ENCODE measurements at places on chromosomes 11 and 22. TPM values are rescaled to one million over a fixed set of nuclear protein-coding genes. Genes with fewer than 3 reads are reported as not detected.
A peak's percentile ranks its signal among the peaks of the same experiment; 100 is the strongest.

DNA sequence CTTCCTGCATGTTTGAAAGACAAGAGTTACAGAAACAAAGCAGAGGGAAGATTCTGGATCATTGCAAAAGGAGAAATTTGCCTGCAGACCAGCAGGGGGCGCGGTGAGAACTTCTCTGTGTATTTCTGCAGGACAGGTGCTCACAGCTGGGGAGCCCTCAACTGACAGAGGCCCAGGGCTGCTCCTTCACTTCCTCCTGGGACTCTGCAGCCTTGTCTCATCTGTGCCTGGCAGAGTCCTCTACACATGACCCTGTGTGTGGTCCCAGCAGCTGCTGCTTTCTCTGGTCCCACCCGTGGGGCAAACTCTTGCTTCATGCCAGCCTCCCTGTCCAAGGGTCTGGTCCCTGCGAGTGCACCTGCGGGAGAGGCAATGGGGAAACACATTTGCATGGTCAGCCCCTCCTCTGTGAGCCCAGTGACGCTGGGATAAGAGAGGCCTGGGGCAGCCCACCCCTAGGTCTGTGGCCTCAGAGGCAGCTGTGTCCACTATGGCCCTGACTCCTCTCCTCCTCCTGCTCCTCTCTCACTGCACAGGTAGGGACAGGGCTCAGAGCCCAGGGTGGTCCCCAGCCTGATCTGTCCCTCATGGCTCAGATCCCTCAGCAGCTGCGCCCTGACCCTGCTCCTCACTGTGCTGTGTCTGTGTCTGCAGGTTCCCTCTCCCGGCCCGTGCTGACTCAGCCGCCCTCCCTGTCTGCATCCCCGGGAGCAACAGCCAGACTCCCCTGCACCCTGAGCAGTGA is 43.2 kb upstream of the VPREB1 start:
- no peak overlapping the region for H3K27ac ChIP-seq
- H3K36me3 ChIP-seq = no peaks in the 10 kb centered on the region
- peaks cover 57% of the 10 kb centered on the region for H3K27me3 ChIP-seq
- H3K4me3 ChIP-seq = no peak overlapping the region
- H3K4me1 ChIP-seq = no peaks in the 10 kb centered on the region

GRCh38 chr22:42202669-42203068 is 67.8 kb downstream of the TCF20 start:
- H3K27ac ChIP-seq = no peak overlapping the region
- H3K4me3 ChIP-seq = no peak overlapping the region
- DNase-seq = no peak
- peaks cover 19% of the 10 kb centered on the region for H3K36me3 ChIP-seq
- H3K4me1 ChIP-seq = peaks cover 11% of the 10 kb centered on the region

DNA sequence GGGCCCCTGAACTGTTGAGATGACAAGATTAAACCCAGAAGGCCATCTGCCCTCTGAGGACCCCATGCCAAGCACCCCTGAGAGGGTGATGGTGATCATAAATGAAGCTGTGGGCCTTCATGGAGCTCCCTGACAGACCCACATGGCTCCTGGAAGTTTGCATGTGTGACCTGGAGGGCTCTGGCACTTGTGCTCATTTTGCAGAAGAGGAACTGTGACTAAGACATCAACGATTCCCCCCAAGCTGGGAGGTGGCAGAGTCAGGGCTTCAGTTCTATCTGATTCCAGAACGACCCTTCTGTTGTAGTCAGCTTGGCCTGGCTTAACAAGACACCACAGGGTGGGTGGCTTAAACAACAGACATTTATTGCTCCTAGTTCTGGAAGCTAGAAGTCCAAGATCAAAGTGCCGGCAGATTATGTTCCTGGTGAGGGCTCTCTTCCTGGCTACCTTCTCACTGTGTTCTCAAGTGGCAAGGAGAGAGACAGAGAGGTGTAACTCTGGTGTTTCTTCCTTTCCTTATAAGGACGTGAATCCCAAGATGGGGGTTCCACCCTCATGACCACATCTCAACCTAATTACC is 46.4 kb upstream of the CD82 start:
- no peak overlapping the region for H3K4me3 ChIP-seq
- H3K36me3 ChIP-seq = no peaks in the 10 kb centered on the region
- peaks cover 11% of the 10 kb centered on the region for H3K4me1 ChIP-seq
- no peak overlapping the region for H3K27ac ChIP-seq
- peaks cover 29% of the 10 kb centered on the region for H3K27me3 ChIP-seq

- DNase-seq = no peak
- peaks cover 16% of the 10 kb centered on the region for H3K4me1 ChIP-seq
- no peak overlapping the region for H3K4me3 ChIP-seq
- H3K36me3 ChIP-seq = no peaks in the 10 kb centered on the region
- H3K27me3 ChIP-seq = no peaks in the 10 kb centered on the region
These were observed 109.7 kb downstream of the HIPK3 start for GRCh38 chr11:33366918-33367317.

- no peak overlapping the region for H3K27ac ChIP-seq
- H3K4me3 ChIP-seq = no peak overlapping the region
- H3K4me1 ChIP-seq = peaks cover 68% of the 10 kb centered on the region
- peaks cover 25% of the 10 kb centered on the region for H3K36me3 ChIP-seq
- no peak for DNase-seq
- H3K27me3 ChIP-seq = no peaks in the 10 kb centered on the region
These were observed 35.5 kb downstream of the LRP5 start for GRCh38 chr11:68347841-68348240.

DNA sequence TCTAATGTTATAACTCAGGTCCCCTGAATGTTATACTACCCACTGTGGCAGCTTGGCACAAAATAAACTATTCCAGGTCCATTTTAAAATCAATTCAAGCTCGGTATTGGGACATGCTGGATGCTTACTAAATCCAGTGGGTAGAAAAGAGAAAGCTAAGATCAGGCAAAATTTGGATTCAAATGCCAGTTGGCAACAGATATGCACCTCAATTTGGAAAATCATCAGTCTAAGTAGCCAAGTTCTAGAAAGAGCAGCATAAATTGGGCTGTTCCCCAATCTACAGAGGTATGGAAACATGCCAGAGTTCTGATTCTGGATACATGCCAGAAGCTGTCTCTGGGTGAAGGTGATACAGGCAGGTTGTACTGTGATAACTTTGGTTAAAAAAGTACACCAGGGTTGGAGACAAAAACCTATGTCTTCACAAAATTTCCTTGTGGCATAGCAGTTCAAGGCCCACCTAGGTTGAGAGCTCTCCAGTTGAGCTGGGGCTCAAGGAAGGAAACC is 427.8 kb downstream of the LRRC4C start:
- H3K4me1 ChIP-seq = no peaks in the 10 kb centered on the region
- H3K27me3 ChIP-seq = no peaks in the 10 kb centered on the region
- DNase-seq = no peak
- H3K27ac ChIP-seq = no peak overlapping the region
- H3K36me3 ChIP-seq = no peaks in the 10 kb centered on the region

GRCh38 chr22:24992946-24993345 is 40.4 kb downstream of the KIAA1671 start:
- no peaks in the 10 kb centered on the region for H3K27me3 ChIP-seq
- no peak overlapping the region for H3K4me3 ChIP-seq
- no peak for DNase-seq
- no peak overlapping the region for H3K27ac ChIP-seq
- peaks cover 2% of the 10 kb centered on the region for H3K36me3 ChIP-seq
- peaks cover 55% of the 10 kb centered on the region for H3K4me1 ChIP-seq

TESMIN gene
- 0.55 TPM for total RNA-seq

- H3K4me1 ChIP-seq = peaks cover 43% of the 10 kb centered on the region
- H3K27ac ChIP-seq = peak overlapping the region; percentile 31
- H3K36me3 ChIP-seq = peaks cover 5% of the 10 kb centered on the region
- DNase-seq = no peak
- no peak overlapping the region for H3K4me3 ChIP-seq
These were observed 77.7 kb downstream of the ME3 start for GRCh38 chr11:86594746-86595145.

LAMTOR1 gene
- total RNA-seq = 96.8 TPM

FGF19 gene
- 0.13 TPM for total RNA-seq

SCUBE1 gene
- total RNA-seq = 0.68 TPM

- no peaks in the 10 kb centered on the region for H3K36me3 ChIP-seq
- H3K4me1 ChIP-seq = peaks cover 25% of the 10 kb centered on the region
- no peaks in the 10 kb centered on the region for H3K27me3 ChIP-seq
These were observed 147.6 kb downstream of the FBXO7 start for GRCh38 chr22:32622004-32622743.

- DNase-seq = no peak
- no peak overlapping the region for H3K4me3 ChIP-seq
- H3K27ac ChIP-seq = no peak overlapping the region
- H3K27me3 ChIP-seq = no peaks in the 10 kb centered on the region
- H3K4me1 ChIP-seq = no peaks in the 10 kb centered on the region
These were observed 435.6 kb upstream of the LRRC4C start for GRCh38 chr11:41895081-41895480.

- H3K4me3 ChIP-seq = peak overlapping the region; percentile 17
- peak overlapping the region; percentile 83 for H3K27ac ChIP-seq
- H3K27me3 ChIP-seq = no peaks in the 10 kb centered on the region
- H3K4me1 ChIP-seq = peaks cover 55% of the 10 kb centered on the region
- H3K36me3 ChIP-seq = peaks cover 71% of the 10 kb centered on the region
- DNase-seq = no peak
These were observed 104.7 kb downstream of the ETS1 start for GRCh38 chr11:128482512-128483191.

DNA sequence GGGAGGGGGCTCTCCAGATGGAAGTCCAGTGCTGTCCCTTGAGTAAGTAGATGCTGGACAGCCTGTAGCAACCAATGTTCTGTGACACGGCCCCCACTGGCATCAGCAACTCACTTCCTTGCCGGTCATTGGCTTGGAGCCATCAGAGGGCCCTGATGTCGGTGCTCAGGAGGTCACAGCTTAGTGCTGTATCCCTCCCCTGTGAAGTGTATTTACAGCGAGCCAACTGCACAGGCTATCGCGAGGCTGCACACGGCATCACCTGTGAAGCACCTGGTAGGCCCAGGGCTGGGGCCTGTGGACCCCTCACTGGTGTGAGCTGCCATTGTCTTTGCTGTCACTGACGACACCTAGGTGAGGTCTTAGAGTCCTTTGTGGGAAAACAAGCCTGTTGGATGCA is 13.4 kb upstream of the ACR start:
- H3K27me3 ChIP-seq = peaks cover 4% of the 10 kb centered on the region
- H3K4me3 ChIP-seq = no peak overlapping the region
- DNase-seq = no peak
- peaks cover 3% of the 10 kb centered on the region for H3K36me3 ChIP-seq

- DNase-seq = no peak
- no peaks in the 10 kb centered on the region for H3K27me3 ChIP-seq
- peak overlapping the region; percentile 92 for H3K27ac ChIP-seq
- H3K36me3 ChIP-seq = no peaks in the 10 kb centered on the region
- peak overlapping the region; percentile 84 for H3K4me3 ChIP-seq
These were observed 40.6 kb downstream of the OR4D9 start for GRCh38 chr11:59551659-59552521.

GRCh38 chr22:32203181-32204039 is 1.5 kb downstream of the RFPL2 start:
- no peaks in the 10 kb centered on the region for H3K27me3 ChIP-seq
- H3K36me3 ChIP-seq = no peaks in the 10 kb centered on the region
- H3K27ac ChIP-seq = no peak overlapping the region
- H3K4me1 ChIP-seq = peaks cover 13% of the 10 kb centered on the region
- no peak for DNase-seq

THOC5 gene
- 57.4 TPM for total RNA-seq

GRCh38 chr11:6695377-6695776 is 12.2 kb upstream of the MRPL17 start:
- peaks cover 32% of the 10 kb centered on the region for H3K4me1 ChIP-seq
- peak overlapping the region; percentile 63 for H3K27ac ChIP-seq

GRCh38 chr11:119099711-119100110 is 1.9 kb downstream of the DPAGT1 start:
- peaks cover 19% of the 10 kb centered on the region for H3K36me3 ChIP-seq
- H3K4me3 ChIP-seq = no peak overlapping the region
- no peak for DNase-seq
- H3K27me3 ChIP-seq = no peaks in the 10 kb centered on the region
- H3K27ac ChIP-seq = peak overlapping the region; percentile 100
- peaks cover 32% of the 10 kb centered on the region for H3K4me1 ChIP-seq

IL10RA gene
- not detected for total RNA-seq

- H3K4me1 ChIP-seq = no peaks in the 10 kb centered on the region
- H3K27ac ChIP-seq = no peak overlapping the region
- H3K4me3 ChIP-seq = no peak overlapping the region
- no peaks in the 10 kb centered on the region for H3K36me3 ChIP-seq
These were observed 11.5 kb upstream of the GRAMD1B start for GRCh38 chr11:123418351-123419114.

POLR2L gene
- total RNA-seq = 193 TPM
